ENCODE measurements at places on chromosomes 16 and 17.
A peak's percentile ranks its signal among the peaks of the same experiment; 100 is the strongest.

- peak; percentile 92 for DNase-seq
Measured at GRCh38 chr17:73595479-73595878, 48.8 kb downstream of the SDK2 start.

GRCh38 chr17:52147431-52147830 is 11.1 kb downstream of the CA10 start:
- DNase-seq: no peak

- peak; percentile 88 for DNase-seq
Measured at GRCh38 chr17:67993153-67993997, 2.9 kb downstream of the C17orf58 start.

DNA sequence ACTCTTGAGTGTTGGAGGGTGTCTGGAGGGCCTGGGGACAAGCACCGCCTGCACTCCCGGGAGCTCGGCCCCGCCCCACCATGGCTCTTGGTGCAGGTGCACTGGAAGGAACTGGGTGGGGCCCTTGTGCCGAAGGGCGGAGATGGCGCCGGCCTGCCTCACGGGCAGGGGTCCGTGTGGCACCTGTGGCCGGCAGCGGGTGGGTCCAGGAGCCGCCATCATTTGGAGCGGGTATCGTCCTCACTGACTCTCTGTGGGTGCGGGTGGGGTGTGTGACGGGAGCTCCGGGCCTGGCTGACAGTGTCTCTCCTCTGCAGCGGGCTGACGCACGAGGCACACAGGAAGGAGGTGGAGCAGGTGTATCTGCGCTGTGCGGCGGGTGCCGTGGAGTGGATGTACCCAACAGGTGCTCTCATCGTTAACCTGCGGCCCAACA is 5.2 kb downstream of the METRNL start:
- no peak for DNase-seq

GRCh38 chr17:79944821-79945391 is 90.8 kb downstream of the TBC1D16 start:
- DNase-seq: peak; percentile 35

- peak; percentile 62 for DNase-seq
Measured at GRCh38 chr17:69525920-69526841, 111.7 kb downstream of the MAP2K6 start.

DNA sequence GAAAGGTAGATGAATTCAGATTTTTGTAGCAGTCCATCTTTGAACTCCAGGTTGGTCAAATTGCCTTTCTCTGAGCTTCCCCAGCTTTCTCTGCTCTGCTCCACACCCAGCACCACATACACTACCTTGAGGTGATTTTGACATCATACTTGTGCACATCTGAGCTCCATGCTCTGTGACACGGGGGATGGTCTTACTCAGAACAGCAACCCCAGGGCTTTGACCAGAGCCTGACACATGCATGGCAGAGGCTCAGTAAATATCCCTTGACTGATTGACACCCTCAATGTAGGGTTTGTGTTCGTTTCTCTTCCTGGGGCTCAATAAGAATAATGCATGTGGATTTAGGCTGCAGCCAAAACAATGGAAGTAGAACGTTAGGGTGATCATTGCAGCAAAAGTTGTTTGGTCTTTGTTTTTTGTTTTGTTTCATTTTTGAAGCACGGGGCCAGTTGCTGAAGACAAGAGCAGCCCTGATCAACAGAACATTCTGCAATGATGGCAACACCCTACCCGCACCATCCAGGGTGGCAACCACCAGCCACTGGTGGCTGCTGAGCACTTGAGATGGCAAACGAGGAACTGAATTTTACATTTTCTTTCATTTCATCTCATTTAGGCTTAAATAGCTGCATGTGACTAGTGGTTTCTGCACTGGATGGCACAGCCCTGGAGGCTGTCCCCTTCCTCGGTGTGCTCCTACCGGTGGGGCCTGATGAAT is 224.8 kb upstream of the TNRC6C start:
- peak; percentile 9 for DNase-seq

DNA sequence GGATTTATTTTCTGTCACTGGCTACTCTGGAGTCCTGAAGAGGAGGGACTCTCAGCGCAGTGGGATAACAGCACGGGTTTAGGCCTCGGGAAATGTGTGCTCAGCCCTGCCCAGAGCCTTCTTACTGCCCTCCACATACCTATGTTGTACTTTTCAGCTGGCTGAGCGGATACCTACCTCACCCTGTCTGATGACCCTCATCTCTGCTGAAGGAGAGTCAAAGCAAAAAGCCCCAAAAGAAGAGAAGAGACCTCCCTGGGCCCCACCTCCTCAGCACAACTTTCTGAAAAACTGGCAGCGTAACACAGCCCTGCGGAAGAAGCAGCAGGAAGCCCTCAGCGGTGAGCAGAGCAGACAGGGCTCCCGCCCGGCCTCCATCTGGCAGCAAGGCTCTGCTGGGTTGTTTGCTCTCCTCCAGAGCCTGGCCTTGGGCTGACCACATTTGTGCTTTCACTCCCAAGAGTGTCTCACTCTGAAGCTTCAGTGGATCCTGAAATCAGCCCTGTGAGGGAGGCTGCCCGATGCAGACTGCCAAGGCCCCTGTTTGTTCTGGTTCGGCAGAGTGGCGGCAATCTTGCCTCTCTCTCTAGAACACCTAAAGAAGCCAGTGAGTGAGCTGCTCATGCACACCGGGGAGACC is 10.3 kb downstream of the MYCBPAP start:
- no peak for DNase-seq

- DNase-seq: no peak
Measured at GRCh38 chr17:16986391-16986790, 14.5 kb upstream of the TNFRSF13B start.

DNA sequence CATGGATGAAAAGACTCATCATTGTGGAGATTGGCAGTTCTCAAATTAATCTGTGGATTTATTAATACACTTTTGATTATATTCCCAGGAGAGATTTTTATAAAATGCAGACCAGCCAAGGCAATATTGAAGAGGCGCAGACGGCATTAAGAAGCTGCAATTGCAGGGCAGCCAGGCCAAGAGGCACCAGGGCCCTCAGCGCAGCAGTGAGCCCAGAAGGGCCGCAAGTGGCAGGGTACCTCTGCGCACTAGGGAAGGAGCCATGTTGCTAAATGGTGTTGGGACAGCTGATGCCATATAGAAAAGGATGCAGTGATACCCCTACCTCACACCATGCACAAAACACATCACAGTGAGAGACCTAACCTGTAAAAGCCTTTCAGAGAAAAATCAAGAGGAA is 36.6 kb upstream of the CHMP6 start:
- DNase-seq: no peak

DNA sequence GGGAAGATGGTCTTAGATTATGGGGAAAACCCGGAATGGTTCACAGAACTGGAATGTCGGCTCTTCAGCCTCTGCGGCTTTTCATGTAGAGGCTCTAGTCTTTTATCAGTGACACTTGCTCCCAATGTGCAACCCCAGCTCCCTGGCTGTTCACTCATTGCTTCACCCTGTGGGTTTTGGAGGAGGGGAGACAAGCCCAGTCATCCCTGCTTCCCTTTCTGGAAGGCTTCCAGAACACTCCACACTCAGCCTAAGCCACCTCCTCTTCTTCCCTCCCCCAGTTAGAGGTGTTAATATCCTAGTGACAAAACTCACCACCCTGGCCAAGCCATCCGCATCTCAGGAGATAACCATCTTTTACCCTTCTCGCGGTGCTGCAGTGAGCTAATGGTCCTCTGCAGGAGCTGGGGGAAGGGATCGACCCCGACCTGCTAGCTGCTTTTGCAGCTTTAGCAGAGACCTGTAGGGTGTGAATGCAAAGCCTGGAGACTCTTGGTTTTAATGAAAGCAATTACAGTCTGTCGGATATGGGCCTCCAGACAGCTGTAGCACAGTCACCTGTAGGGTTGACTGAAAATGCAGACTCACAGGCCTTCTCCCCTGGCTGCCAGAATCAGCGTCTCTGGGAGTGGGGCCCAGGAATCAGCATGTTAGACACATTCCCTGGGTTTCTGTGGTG is 24.3 kb upstream of the LASP1NB start:
- DNase-seq: no peak

DNA sequence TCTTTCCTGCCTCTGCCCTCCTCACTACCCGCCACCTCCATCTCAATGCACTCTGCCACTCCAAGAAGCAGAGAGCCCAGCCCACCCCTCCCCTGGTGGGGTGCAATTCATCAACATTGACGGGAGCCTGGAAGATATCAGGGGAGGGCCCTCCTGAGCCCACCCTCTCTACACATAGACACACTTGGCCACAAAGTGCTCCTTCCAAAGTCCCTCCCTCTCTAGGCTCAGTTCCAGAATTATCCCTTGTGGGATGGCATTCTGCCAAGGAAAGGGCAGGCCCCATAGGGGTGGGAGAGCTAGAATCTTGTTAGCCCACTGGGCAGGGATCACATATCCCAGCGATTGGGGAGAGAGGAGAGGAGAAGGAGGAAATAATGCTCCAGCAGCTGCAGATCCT is 66.2 kb downstream of the TMEM132E start:
- DNase-seq: no peak
